ENCODE measurements at places on chromosomes 12 and 14.

- DNase-seq = no peak
Measured at GRCh38 chr14:44370727-44371126, 136.4 kb downstream of the FSCB start.

- DNase-seq = no peak
Measured at GRCh38 chr12:89179245-89179644, 173.1 kb downstream of the DUSP6 start.

- no peak for DNase-seq
Measured at GRCh38 chr14:65302571-65303189, 109.8 kb upstream of the FUT8 start.

GRCh38 chr14:97644365-97644764 is 847.2 kb downstream of the VRK1 start:
- DNase-seq = no peak

DNA sequence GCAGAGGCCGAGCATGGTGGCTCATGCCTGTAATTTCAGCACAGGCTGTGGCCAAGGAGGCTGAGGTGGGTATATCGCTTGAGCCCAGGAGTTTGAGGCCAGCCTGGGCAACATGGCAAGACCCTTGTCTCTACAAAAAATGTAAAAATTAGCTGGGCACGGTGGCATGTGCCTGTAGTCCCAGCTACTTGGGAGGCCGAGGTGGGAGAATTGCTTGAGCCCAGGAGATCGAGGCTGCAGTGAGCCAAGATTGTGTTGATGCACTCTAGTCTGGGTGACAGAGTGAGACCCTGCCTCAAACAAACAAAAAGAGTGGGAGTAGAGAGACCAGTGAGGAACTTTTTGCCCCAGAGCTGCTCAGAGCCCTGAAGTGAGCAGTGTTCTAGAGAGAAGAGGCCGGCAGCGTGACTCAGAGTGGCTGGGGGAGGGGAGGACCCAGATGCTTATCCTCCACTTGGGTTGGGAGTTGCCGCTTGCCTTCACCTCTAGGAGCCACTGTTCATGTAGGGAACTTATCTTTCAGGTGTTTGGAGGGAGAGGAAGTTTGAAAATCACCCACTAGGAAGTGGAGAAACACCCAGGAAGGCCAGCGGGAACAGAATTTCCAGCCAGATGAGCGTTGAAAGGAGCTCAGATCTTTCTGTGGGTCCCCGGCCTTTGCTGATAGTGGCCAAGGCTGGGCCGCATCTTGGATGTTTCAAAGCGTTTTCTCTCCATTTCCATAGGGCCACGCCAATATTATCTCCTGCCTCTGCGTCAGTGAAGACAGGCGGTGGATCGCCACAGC is 15.3 kb downstream of the CFAP251 start:
- DNase-seq = no peak

GRCh38 chr12:101650346-101651117 is 46.9 kb upstream of the CHPT1 start:
- no peak for DNase-seq

DNA sequence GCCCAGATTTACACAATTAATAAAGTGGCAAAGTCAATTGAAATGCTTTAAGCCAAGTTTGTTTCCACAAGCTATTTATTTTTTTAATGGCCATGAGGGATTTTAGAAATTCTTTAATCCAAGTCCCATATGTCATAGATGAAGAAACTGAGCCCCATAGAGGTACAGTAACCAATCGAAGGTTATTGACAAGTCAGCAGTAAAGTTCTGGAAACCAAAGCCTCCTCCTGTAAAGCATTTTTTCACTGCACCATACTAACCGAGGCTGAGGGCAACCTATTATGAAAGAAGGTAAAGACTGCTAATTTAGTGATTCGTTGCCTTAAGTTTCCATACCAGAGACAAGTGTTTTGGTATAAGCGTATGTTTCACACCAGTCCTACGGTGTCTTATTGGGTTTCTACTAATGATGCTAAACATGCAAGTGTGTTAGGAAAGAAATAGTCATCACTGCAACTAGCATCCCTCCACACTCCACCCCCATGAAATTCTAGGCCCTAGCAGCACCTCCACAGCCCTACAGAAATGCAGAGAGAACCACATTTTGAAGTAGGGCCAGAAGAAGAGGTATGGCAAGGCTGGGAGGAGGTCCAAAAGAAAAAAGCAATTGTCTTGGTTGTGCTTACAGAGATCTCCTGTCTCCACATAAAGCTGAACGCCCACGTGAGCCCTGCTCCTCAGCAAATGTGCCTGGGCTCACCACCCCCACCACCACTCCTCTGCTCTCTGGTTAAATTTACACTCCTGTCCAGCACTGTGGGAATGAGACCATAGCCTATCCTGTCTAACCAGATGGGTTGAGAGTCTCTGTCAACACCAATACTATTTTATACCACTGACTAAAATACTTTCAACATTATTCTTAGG is 271.1 kb upstream of the G2E3 start:
- DNase-seq = no peak

- no peak for DNase-seq
Measured at GRCh38 chr14:94115058-94115591, 4.6 kb downstream of the IFI27 start.

GRCh38 chr14:32102152-32102787 is 25.2 kb downstream of the ARHGAP5 start:
- no peak for DNase-seq

DNA sequence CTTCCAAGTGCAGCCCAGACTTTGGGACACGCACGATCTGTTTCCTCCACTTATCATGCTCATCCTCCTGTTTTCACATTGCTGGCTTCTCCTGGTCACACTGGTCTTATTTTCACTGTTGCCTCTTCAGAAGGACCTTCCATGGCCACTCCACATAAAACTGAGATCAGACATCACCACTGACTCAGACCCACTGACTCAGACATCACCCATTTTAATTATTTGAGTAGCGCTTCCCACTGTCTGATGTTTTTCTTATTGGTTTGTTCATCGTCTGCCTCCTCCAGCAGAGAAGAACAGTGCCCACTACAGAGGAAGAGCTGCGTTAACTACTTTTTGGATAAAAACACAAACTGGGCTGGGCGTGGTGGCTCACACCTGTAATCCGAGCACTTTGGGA is 270.5 kb upstream of the PWP1 start:
- DNase-seq = no peak

- DNase-seq = no peak
Measured at GRCh38 chr12:89180496-89180895, 171.8 kb downstream of the DUSP6 start.

GRCh38 chr14:76289276-76289675 is 86.7 kb upstream of the ESRRB start:
- DNase-seq = no peak

GRCh38 chr12:72622556-72622955 is 350.4 kb downstream of the TRHDE start:
- DNase-seq = no peak

- no peak for DNase-seq
Measured at GRCh38 chr12:47835831-47836155, 16.1 kb upstream of the HDAC7 start.

DNA sequence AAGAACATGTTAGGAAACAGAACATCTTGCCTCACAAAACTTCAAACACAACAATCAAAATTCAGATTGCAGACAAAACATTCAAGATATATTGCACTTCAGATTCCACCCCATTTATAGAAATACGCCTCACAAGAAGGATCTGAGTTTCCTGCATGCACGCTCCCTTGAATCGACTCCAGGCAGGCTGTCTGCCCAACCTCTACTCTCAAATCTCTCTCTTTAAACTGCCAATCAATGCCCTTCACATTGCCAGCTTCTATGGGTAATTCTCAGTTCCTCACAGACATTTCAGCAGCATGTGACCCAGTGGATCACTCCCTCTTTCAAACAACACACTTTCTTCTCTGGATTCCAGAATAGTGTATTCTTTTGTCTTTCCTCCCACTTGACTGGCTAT is 184.1 kb downstream of the PRKD1 start:
- DNase-seq = no peak

GRCh38 chr12:118841588-118841987 is 139.8 kb upstream of the SRRM4 start:
- no peak for DNase-seq

DNA sequence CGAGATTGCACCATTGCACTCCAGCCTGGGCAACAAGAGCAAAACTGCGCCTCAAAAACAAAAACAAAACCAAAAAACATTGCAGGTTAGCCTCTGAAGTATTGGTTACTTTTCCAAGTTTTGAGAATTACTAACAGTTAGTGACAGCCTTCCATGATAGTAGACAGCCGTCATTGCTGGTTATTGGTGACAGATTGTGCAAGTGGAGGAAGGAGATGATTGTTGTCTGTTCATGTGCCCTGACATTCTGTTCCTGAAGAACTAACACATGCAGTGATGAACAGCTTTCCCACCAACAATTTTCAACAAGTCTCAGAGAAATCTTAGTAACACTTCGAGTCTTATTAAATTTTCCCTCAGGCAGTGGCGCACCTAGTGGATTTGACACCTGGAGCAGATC is 89.3 kb upstream of the NAP1L1 start:
- DNase-seq = no peak

GRCh38 chr14:68936476-68936875 is 42.6 kb downstream of the ACTN1 start:
- DNase-seq = no peak

DNA sequence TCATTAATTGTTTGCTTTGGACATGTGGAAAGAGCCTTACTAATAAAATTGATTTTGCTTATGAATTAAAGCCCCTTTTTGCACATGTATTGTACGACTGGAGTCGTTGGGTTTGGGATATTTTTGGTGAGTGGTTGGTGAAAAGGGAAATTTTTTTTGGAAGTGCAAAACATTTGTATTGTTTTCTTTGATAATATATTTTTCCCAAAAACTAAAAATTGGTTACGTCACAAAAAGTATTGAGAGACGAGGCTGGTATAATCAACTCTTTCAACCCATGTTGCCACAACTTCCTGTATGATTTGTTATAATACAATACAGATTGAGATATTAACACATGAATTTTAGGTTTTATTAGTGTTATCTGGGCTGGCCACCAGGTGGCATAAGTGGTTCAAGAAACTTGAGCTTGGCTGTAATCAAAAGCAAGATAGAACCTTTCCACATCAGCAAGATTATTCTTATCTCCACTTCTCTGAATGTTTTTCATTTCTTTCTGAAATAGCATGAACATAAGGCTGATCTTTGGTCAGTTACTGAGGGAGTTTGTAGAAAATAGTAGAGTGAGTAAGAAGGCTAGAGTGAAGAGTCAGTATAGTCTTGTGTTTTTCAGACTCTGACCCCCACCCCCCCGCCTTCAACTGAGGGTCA is 8.7 kb downstream of the NGDN start:
- peak; percentile 59 for DNase-seq

DNA sequence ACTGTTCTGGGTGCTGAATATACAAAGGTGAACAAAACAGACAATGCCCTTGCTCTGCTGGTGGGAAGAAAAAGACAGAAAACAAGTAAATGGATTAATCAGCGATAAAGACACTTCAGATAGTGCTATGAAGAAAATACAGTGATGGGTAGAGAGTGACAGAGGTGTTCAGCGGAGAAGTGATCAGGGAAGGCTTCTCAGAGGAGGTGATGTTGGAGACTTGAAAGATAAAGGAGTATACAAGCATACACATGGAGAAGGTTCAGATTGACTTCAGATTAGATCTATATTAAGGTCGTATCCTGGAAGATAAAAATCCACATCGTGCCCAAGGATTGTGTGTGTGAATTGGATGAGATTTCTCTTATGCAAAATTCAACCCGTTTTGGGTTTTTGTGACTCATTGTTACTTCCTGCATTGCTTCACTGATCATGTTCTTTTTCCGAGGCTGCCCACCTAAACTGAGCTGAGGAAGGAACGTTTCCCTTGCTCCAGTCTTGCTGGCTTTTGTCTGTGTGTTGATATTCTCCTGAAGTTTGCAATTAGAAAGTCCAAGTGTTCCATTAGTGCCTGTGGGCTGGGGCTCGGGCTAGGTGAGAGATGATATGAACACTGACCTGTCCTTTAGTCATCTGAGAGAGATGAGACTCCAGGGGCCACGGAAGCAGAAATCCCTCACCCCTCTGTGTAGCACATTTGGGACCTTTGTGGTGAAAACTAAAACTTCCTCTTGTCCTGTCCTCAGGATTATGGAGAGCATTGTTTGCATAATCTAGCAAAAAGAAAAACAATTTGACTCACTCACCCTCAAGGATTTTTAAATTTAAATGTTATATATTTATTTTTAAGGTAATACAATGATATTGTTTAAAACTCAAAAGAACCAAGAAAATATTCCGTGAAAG is 27.6 kb downstream of the PLXNC1 start:
- DNase-seq = no peak

- DNase-seq = no peak
Measured at GRCh38 chr12:41897593-41897992, 247.1 kb downstream of the GXYLT1 start.

DNA sequence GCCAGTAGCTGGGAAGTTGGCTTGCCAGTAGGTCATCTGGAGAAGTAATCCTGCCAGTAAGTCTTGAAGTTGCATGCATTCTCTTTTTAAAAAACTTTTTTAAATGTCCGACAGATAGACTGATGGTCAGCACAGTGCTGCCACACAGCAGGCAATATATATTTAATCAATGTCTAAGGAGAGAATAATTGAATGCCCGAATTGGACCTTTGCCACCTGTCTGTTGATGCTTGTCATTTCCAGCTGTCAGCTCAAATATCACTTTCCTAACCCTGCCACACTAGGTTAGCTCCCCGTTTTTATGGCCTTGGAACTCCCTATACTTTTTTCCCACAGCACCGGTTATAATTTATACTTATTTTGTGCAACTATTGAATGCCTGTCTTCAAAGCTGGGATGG is 2.1 kb upstream of the SLC15A4 start:
- no peak for DNase-seq

Data from thymus (tissue), 14 donors.